ENCODE measurements at places on chromosomes 16 and 17.

GRCh38 chr17:63458478-63458877, 12.4 kb upstream of the CYB561 start:
- DNase-seq: no peak
- no peak overlapping the region for H3K4me3 ChIP-seq
- peaks cover 8% of the 10 kb centered on the region for H3K4me1 ChIP-seq
- H3K27ac ChIP-seq: no peak overlapping the region
- H3K27me3 ChIP-seq: no peaks in the 10 kb centered on the region

DNA sequence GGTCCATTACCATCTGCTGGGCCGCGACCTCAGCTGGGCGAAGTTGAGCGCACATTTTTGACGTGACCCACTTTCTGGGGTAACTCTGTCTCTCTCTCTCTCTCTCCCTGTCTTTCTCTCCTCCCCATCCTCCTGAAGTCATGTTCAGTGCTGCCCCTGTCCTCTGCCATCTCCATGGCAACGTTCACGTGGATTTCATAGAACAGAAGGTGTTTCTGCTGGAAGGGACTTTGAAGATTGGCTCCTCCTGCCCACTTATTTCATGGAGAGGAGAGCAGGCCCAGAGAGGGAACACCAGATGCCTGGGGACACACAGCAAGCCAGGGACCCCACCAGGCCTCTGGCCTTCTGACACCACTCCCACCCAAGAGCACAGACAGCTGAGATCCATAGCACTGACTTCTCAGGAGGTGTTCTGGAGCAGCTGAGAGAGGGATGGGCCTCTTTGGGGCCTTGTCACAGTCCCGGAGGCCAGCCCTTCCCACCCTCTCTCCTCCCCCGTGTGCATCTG, 4.2 kb upstream of the CCNF start:
- no peak overlapping the region for H3K4me3 ChIP-seq
- H3K36me3 ChIP-seq: no peaks in the 10 kb centered on the region
- no peaks in the 10 kb centered on the region for H3K27me3 ChIP-seq
- no peak for DNase-seq
- H3K4me1 ChIP-seq: peaks cover under 1% of the 10 kb centered on the region

DNA sequence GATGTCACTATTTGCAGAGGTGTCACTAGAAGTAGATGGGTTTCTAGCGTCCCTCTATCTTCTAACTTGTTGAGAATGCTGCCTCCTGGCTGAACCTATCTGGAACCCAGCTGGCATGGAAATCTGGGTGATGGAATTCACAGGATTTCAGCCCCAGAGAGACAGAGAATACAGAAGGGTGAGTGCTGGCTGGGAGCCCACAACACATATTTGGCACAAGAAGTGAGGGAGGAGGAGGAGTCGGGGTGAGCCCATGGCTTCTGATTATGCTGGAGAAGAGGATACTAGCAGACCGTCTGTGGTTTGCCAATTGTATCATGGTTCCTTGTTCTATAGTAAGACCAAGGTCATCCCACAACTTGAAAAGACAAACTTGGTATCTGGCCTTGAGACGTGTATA, 557.8 kb upstream of the SALL1 start:
- no peaks in the 10 kb centered on the region for H3K4me1 ChIP-seq
- H3K27ac ChIP-seq: no peak overlapping the region
- no peak for DNase-seq
- H3K4me3 ChIP-seq: no peak overlapping the region
- no peaks in the 10 kb centered on the region for H3K36me3 ChIP-seq

GRCh38 chr17:79406316-79406715, 204.5 kb downstream of the RBFOX3 start:
- H3K4me1 ChIP-seq: no peaks in the 10 kb centered on the region
- no peaks in the 10 kb centered on the region for H3K36me3 ChIP-seq
- H3K27ac ChIP-seq: no peak overlapping the region
- no peak overlapping the region for H3K4me3 ChIP-seq
- peaks cover 36% of the 10 kb centered on the region for H3K27me3 ChIP-seq
- DNase-seq: no peak

DNA sequence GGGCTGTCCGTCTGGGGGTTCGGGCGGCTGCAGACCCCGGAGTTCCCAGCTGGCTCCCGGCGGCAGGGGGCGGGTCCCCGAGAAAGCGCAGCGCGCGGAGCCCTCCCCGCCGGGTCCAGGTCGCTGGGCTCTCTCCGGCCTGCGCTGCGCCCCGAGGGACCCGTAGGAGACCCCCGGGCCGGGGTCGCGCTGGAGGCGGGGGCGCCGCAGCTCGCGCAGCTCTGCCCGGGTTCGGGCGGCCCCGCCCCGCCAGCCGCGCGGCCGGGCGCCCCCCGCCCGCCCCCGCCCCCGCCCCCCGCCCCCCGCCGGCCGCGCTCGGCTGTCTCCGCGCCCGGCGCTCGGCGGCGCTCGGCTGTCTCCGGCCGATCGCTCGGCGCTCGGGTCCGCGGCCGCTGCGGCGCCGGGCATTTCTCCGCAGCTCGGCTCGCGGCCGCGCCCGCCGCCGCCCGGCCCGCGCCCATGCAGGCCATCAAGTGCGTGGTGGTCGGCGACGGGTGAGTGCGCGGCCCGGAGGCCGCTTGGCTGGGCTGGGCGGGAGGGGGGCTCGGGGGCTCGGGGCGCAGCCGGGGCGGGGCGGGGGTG, at the start of gene RAC3:
TSS of gene RAC3 (plus strand) at position 376 of the 582 bp plus-strand sequence. CDS start at position 460, 84 bp downstream.
- H3K36me3 ChIP-seq: no peaks in the 10 kb centered on the region
- H3K27me3 ChIP-seq: no peaks in the 10 kb centered on the region
- peak within 1 kb of the TSS; percentile 33 for H3K27ac ChIP-seq
- DNase-seq: peak; percentile 79
- peaks cover 16% of the 10 kb centered on the region for H3K4me1 ChIP-seq
- H3K4me3 ChIP-seq: peak within 1 kb of the TSS; percentile 45

DNA sequence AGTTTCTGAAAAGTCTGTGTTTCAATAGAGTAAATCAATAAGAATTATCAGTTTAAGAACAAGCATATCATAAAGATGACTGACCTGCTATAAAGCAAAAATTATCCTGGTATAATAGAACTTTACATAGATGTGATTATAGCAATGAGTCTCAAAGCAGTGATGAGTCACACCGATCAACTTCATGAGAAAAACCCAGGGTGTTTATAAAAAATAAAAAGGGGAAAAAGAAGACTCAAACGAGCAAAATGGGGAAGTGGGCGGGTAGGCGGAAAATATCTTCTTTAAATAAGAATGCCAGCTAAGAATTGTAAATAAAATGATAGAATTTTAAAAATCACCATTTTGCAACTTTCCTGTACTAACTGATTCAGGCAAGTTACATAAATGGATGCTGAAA, 46.8 kb downstream of the BRIP1 start:
- H3K27ac ChIP-seq: no peak overlapping the region
- H3K27me3 ChIP-seq: no peaks in the 10 kb centered on the region
- H3K4me3 ChIP-seq: no peak overlapping the region
- DNase-seq: no peak
- H3K36me3 ChIP-seq: no peaks in the 10 kb centered on the region
- peaks cover 3% of the 10 kb centered on the region for H3K4me1 ChIP-seq

- no peak overlapping the region for H3K27ac ChIP-seq
- H3K27me3 ChIP-seq: no peaks in the 10 kb centered on the region
- no peak overlapping the region for H3K4me3 ChIP-seq
- peaks cover 47% of the 10 kb centered on the region for H3K4me1 ChIP-seq
- no peaks in the 10 kb centered on the region for H3K36me3 ChIP-seq
- no peak for DNase-seq
These were observed 112.0 kb downstream of the ZFHX3 start for GRCh38 chr16:72935896-72936295.

DNA sequence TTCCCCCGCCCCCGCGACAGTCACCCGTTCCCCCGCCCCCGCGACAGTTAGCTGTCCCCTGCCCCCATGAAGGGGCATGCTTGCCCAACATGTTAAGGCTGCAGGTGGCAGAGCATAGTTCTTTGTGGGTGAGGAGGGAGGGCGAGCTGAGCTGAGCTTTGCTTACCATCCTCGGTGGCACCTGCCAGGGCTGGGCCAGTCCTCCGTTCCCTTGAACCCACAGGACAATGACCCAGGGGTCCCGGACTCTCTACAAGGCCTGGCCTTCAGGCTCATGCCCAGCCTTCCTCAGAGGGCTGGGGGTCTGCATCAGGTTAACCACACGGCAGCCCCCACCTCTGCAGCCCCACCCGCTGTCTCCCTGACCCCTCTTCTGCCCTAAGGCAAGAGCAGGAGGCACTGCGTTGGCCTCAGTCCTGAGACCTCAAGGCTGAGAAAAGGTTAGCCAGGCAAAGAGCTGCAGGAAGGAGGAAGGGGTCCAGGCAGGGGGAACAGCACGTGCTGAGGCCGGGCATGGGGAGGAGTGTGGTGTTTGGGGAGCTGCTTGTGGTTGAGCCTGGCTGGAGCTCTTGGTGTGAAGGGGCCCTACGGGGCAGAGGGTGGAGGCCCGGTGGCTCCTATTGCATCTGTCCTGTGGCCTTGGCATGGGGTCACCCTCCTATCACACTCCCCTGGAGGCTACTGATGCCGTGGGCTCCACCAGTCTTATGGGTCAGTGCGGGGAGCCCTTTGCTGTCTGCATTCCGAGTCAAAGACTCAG, 11.4 kb upstream of the DOC2B start:
- H3K27me3 ChIP-seq: peaks cover 8% of the 10 kb centered on the region
- H3K36me3 ChIP-seq: no peaks in the 10 kb centered on the region
- no peak for DNase-seq
- H3K4me3 ChIP-seq: no peak overlapping the region

GRCh38 chr16:47995354-47995753, 160.4 kb downstream of the ABCC12 start:
- no peaks in the 10 kb centered on the region for H3K4me1 ChIP-seq
- no peaks in the 10 kb centered on the region for H3K36me3 ChIP-seq
- no peak overlapping the region for H3K27ac ChIP-seq
- no peak for DNase-seq

- peak; percentile 68 for DNase-seq
- H3K27ac ChIP-seq: no peak overlapping the region
- no peak overlapping the region for H3K4me3 ChIP-seq
- H3K36me3 ChIP-seq: no peaks in the 10 kb centered on the region
- H3K27me3 ChIP-seq: peaks cover 7% of the 10 kb centered on the region
These were observed 64.6 kb upstream of the CRHR1 start for GRCh38 chr17:45719335-45720071.

GRCh38 chr17:58377661-58378060, 25.7 kb upstream of the SUPT4H1 start:
- no peaks in the 10 kb centered on the region for H3K27me3 ChIP-seq
- peak overlapping the region; percentile 41 for H3K27ac ChIP-seq
- peaks cover 71% of the 10 kb centered on the region for H3K4me1 ChIP-seq
- DNase-seq: no peak

GRCh38 chr17:60926466-60927183, 249.0 kb downstream of the BCAS3 start:
- H3K36me3 ChIP-seq: no peaks in the 10 kb centered on the region
- H3K4me1 ChIP-seq: no peaks in the 10 kb centered on the region
- no peak overlapping the region for H3K4me3 ChIP-seq
- no peak overlapping the region for H3K27ac ChIP-seq
- H3K27me3 ChIP-seq: no peaks in the 10 kb centered on the region

- DNase-seq: no peak
- no peak overlapping the region for H3K4me3 ChIP-seq
- H3K36me3 ChIP-seq: no peaks in the 10 kb centered on the region
- no peaks in the 10 kb centered on the region for H3K27me3 ChIP-seq
These were observed 10.3 kb downstream of the CENPV start for GRCh38 chr17:16342979-16343378.

- H3K36me3 ChIP-seq: no peaks in the 10 kb centered on the region
- no peaks in the 10 kb centered on the region for H3K27me3 ChIP-seq
- H3K4me1 ChIP-seq: no peaks in the 10 kb centered on the region
- H3K27ac ChIP-seq: no peak overlapping the region
These were observed 12.6 kb upstream of the TCF25 start for GRCh38 chr16:89860747-89861304.

- no peak overlapping the region for H3K27ac ChIP-seq
- H3K4me1 ChIP-seq: no peaks in the 10 kb centered on the region
- no peak for DNase-seq
- no peaks in the 10 kb centered on the region for H3K36me3 ChIP-seq
These were observed 52.2 kb downstream of the NDE1 start for GRCh38 chr16:15701975-15702970.

DNA sequence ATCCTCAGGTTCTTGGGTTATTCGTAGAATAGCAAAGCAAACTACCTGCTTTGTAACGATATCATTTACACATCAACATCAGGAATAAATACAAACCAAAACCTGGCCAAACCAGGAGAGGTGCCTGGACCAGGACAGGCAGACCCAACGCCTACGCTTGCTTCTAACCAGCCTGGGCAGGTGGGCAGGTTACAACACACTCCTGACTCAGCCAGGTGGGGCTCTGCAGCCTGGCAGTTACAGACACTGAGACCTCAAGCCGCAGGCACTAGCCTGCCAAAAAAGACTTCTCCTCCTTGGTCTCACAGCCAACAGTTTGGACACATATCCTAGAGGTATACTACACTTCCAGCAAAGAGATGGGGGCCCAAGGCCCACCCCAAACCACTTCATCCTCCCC, 14.0 kb downstream of the ANKRD11 start:
- H3K27me3 ChIP-seq: no peaks in the 10 kb centered on the region
- H3K36me3 ChIP-seq: no peaks in the 10 kb centered on the region
- DNase-seq: no peak
- peak overlapping the region; percentile 5 for H3K27ac ChIP-seq
- H3K4me3 ChIP-seq: no peak overlapping the region

DNA sequence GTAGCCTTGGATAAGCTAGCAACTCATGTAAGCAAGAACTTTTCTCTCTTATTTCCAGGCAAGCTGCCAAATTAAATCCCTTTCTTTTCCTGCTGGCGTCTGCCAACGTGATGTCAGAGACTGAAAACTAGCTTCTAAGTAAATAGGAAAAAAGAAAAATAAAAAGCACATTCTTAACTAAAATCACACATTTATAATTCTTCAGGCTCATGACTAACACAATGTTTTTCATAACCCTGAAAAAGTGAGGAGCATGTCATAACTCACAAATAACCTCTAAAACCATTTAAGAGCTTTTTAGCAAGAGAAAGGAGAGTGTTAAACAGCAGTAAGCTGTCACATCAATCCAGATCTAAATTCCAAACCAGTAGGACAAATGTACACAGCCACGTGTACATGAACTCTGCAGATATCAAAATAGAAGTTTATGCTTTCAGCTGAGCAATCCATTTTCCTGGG, 110.0 kb downstream of the N4BP1 start:
- H3K27ac ChIP-seq: peak overlapping the region; percentile 76
- H3K27me3 ChIP-seq: no peaks in the 10 kb centered on the region
- H3K4me3 ChIP-seq: no peak overlapping the region
- DNase-seq: peak; percentile 81
- H3K36me3 ChIP-seq: no peaks in the 10 kb centered on the region

GRCh38 chr17:59427425-59427921, 96.0 kb downstream of the YPEL2 start:
- H3K36me3 ChIP-seq: no peaks in the 10 kb centered on the region
- DNase-seq: no peak
- peaks cover 45% of the 10 kb centered on the region for H3K4me1 ChIP-seq
- peak overlapping the region; percentile 13 for H3K27ac ChIP-seq
- no peak overlapping the region for H3K4me3 ChIP-seq

Data from hepatocyte (in vitro differentiated cells).